ENCODE measurements at places on chromosomes 5 and 9. TPM values are rescaled to one million over a fixed set of nuclear protein-coding genes. Genes with fewer than 3 reads are reported as not detected.

DNA sequence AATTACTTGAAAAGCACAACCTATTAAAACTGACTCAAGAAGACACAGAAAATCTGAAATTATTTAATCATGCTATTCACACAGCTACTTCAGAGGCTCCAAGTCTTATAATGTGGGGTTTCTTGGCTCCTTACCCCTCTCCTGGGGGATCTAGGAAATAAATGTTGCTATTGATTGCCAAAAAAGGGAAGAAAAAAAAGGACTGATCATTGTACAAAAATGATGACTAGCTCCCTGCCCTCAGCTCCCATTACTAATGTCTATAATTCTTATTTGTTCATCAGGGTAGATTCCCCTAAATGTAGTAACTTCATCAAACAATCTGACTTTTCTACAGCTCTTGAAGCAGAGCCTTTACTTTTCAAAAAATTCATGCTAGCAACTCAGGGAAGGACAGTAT lies 3.3 kb upstream of the SMC5 start:
- peaks cover 29% of the 10 kb centered on the region for H3K4me1 ChIP-seq
- no peaks in the 10 kb centered on the region for H3K27me3 ChIP-seq
- no peak for DNase-seq
- peaks cover 13% of the 10 kb centered on the region for H3K36me3 ChIP-seq
- H3K27ac ChIP-seq, result no peak overlapping the region

The CSF1R gene
- not detected for total RNA-seq

DNA sequence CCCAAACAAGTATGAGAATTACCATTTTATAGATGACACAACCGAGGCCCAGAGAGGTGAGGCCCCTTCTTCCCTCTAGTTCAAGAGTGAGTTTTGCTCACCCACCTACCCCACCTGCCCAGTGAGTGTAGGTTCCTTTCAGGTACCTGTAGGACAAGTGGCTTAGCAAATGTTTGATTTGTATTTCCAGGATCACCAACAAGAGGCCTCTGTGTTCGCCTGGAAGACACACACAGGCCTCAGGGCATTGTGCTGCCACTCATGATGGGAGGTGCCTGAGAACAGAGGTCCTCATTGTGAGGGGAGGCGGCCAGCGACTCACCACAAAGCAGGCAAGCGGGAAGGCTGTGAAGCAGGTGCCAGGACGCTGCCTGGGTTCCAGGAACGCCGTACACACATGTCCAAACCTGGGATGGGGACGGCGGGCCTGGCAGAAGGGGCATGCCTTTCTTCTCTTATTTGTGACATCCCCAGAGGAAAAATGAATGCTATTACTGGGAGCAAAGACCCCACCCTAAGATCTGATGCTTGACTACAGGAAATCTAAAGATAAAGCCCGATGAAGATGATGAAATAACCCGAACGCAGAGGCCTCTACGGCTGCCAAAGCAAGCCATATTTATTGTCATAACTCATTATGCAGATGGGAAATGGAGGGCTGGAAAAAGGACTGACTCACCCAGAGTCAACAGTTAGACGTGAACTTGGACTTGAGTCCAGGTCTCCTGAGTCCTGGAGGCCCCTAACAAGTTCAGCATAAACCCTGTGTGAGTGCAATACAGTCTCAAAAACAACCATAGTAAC lies 60.2 kb upstream of the SLC25A51 start:
- no peaks in the 10 kb centered on the region for H3K27me3 ChIP-seq
- no peak for DNase-seq
- peaks cover 24% of the 10 kb centered on the region for H3K4me1 ChIP-seq
- H3K36me3 ChIP-seq, result no peaks in the 10 kb centered on the region
- H3K4me3 ChIP-seq, result no peak overlapping the region
- no peak overlapping the region for H3K27ac ChIP-seq

DNA sequence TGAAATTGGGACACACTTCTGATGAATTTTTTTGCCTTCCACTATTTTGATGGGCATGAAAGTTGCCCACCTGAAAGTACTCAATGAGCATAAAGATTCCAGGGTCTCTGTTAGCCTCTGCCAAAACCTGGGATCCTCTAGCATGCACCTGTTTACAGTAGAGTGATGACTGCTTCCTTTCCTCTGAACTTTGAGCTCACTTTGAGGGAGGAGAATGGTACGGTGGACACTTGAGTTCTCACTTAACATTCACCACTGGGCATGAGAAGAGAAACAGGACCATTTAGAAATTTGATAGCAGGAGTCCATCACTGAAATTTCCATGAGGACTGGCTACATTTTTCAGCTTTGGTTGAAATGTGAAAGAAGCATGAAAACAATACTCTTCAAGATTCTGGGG lies 374.8 kb downstream of the KDM4C start:
- no peak overlapping the region for H3K4me3 ChIP-seq
- peaks cover 28% of the 10 kb centered on the region for H3K36me3 ChIP-seq
- no peaks in the 10 kb centered on the region for H3K4me1 ChIP-seq
- no peak overlapping the region for H3K27ac ChIP-seq
- DNase-seq, result no peak
- no peaks in the 10 kb centered on the region for H3K27me3 ChIP-seq

The SARDH gene
- 2.7 TPM for total RNA-seq

DNA sequence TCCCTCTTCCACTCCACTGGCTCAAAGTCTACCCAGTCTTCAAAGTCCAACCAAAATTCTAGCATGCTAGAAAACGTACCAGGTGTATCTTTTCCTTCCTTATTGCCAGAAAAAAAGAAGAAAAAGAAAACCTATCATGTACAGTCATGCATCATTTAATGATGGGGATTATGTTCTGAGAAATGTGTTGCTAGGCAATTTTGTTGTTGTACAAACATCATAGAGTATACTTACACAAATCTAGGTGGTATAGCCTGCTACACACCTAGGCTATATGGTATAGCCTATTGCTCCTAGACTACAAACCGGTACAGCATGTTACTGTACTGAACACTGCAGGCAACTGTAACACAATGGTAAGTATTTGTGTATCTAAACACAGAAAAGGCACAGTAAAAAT lies 104.8 kb downstream of the SREK1 start:
- H3K4me3 ChIP-seq, result no peak overlapping the region
- H3K36me3 ChIP-seq, result no peaks in the 10 kb centered on the region
- H3K27ac ChIP-seq, result no peak overlapping the region
- H3K4me1 ChIP-seq, result no peaks in the 10 kb centered on the region
- no peak for DNase-seq
- no peaks in the 10 kb centered on the region for H3K27me3 ChIP-seq

- peaks cover 8% of the 10 kb centered on the region for H3K36me3 ChIP-seq
- H3K27ac ChIP-seq, result no peak overlapping the region
- no peaks in the 10 kb centered on the region for H3K27me3 ChIP-seq
- DNase-seq, result no peak
These were observed 72.3 kb downstream of the PSMB7 start for GRCh38 chr9:124342776-124343485.

The MYMK gene
- total RNA-seq, result not detected

The MPDZ gene
- total RNA-seq, result not detected

GRCh38 chr5:151068433-151069197 lies 12.2 kb downstream of the TNIP1 start:
- H3K36me3 ChIP-seq, result peaks cover 44% of the 10 kb centered on the region
- peak overlapping the region; percentile 81 for H3K27ac ChIP-seq

- H3K4me1 ChIP-seq, result no peaks in the 10 kb centered on the region
- no peak overlapping the region for H3K4me3 ChIP-seq
These were observed 358.5 kb upstream of the RGMB start for GRCh38 chr5:98414938-98415337.

DNA sequence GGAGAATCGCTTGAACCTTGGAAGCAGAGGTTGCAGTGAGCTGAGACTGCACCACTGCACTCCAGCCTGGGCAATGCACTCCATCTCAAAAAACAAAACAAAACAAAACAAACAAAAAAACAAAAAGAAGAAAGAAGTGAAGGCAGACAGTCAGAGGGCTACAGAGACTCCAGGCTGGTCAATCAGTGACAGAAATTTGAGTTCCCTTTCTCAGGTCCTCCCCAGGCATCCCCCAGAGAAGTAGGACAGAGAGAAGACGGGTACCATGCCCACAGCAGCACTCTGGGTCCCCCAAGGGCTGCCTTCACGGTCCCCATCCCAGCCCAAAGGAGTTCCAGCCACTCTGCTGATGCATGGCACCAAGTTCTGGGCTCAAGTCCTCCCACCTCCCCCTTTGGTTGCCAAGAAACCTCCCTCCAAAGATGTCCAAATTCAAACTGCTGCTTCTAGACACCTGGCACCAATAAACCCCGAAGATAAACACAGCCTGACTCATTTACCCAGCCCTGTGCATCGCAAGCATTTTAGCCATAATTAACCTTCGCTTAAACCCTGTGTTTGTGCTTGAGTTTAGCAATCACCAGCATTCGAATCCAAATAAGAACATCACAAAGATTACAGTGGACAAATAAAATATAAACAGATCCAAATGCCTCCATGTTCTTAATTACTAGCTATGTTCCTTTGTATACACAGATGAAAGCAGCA lies 24.0 kb downstream of the SEMA4D start:
- peaks cover 88% of the 10 kb centered on the region for H3K36me3 ChIP-seq
- H3K27ac ChIP-seq, result peak overlapping the region; percentile 99
- peaks cover 6% of the 10 kb centered on the region for H3K27me3 ChIP-seq
- no peak for DNase-seq

The RGS7BP gene
- total RNA-seq, result not detected

The TCERG1 gene
- total RNA-seq, result 125 TPM

The BTNL9 gene
- total RNA-seq, result 0.12 TPM

DNA sequence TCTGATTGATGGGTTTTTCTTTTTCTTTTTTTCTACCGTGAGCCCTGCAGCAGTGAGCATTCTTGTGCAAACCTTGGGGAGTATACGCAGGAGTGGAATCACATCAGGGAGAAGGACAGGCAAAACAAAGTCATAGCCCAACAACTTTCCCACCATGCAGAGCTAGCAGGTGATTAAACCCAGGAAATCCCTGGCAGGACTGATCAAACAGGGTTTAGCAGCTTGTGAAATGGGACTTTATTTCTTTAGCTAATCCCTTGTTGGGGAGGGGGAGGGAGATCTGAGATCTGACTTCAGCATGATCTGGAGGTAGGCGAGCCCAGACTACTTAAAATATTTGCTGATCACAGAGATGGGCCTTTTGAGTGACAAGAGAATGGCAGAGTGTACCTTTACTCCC lies 162.0 kb upstream of the GLRA1 start:
- H3K27ac ChIP-seq, result no peak overlapping the region
- H3K27me3 ChIP-seq, result no peaks in the 10 kb centered on the region
- no peak overlapping the region for H3K4me3 ChIP-seq

DNA sequence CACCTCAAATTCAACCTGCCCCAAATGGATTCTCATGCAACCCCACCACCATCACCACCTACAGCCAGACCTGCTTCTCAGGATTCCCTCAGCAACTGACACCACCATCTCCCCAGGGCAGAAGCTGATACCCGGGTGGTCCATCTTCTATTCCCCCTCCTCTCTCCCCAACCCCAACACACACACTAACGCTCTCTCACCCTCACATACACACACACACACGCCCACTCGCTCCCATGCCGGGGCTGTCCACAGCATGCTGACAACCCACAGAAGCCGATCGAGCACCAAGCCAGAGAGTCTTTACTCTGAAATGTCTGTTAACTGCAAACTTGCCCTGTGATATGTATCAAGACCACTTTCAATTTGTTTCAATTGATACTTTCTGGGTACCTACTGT lies 28.4 kb downstream of the B4GALT1 start:
- no peak overlapping the region for H3K4me3 ChIP-seq
- peaks cover 70% of the 10 kb centered on the region for H3K4me1 ChIP-seq
- DNase-seq, result no peak

- H3K36me3 ChIP-seq, result no peaks in the 10 kb centered on the region
- no peak overlapping the region for H3K4me3 ChIP-seq
- no peak overlapping the region for H3K27ac ChIP-seq
- no peak for DNase-seq
- H3K27me3 ChIP-seq, result peaks cover 13% of the 10 kb centered on the region
These were observed 26.7 kb upstream of the PSD2 start for GRCh38 chr5:139768807-139769465.

The FPGS gene
- 86.3 TPM for total RNA-seq

- no peaks in the 10 kb centered on the region for H3K27me3 ChIP-seq
- H3K27ac ChIP-seq, result no peak overlapping the region
- no peak for DNase-seq
- peaks cover 17% of the 10 kb centered on the region for H3K36me3 ChIP-seq
- no peak overlapping the region for H3K4me3 ChIP-seq
These were observed 202.7 kb downstream of the SEMA6A start for GRCh38 chr5:116371935-116372334.

The SHB gene
- 1.8 TPM for total RNA-seq

The GKAP1 gene
- total RNA-seq, result 3.1 TPM

GRCh38 chr5:178305801-178306200 lies 73.2 kb upstream of the PHYKPL start:
- H3K27me3 ChIP-seq, result no peaks in the 10 kb centered on the region
- no peak overlapping the region for H3K4me3 ChIP-seq
- no peak overlapping the region for H3K27ac ChIP-seq
- DNase-seq, result no peak
